ENCODE measurements at places on chromosomes 3 and 15.

DNA sequence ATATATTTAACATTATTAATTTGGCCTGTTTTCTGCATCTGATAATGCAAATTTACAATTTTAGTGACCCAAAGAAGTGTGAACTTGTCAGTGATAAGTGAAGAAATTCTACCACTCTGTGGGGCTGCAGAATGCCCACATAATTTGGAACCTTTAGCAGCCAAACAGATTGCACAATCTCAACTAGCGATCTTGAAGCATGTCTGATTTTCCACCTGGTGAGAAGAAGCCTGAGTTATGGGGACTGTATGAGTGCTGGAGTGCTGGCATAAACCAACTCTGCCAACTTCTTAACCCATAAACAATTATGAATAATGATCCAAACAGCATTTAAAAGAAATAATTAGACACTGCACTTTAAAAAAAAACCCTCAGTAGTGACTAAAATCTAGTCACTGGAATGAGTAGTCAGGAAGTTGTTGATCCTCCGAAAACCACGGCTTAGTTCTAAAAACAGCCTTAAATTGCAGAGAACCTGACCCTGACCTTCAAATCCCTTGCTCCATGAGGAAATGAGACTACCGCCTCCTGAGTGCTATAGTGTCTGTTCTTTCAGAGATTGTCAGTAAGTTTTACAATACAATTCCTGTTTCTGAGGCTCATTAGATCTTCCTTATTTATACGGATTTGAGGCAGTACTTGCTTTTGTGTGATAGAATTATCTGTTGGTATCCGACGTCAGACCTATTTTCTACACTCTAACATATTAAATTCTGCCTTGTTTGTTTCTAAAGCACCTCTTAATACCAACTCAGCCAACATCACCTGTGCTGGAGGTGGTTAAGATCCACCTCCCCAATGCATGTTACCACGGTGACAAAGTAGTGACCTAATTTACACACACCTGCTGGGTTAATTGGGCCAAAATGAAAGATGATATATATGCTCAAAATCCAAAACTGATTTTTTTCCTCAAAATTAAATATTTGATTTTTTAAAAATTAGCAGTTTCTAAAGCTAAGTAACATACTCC is 267.7 kb downstream of the ZBTB20 start:
- no peak for DNase-seq

DNA sequence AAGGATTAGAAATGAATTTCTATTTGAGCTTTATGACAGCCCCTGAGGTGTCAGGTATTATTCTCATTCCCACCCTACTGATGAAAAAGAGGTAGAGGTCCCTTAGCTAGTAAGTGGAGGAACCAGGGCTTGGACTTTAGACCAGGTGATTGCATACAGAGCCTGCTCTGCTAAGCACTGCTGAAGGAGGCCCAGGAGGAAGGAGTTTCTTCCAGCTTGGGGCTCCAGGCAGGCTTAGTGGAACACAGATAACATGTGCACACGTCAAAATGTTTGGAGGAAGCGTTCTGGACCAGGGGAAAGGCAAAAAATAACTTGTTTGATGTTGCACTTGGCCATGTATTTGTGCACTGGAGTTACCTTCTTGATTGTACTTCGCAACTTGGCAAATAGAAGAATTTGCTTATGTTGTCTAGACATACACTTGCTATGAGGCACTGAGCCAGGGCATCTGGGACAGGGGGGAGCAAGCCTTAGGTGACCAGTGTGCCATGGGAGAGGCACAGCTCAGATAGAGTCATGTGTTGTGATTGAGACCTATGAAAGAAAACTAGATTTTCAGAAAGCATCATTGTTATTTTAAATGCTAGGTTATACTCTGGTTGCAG is 22.4 kb downstream of the IFT122 start:
- no peak for DNase-seq

DNA sequence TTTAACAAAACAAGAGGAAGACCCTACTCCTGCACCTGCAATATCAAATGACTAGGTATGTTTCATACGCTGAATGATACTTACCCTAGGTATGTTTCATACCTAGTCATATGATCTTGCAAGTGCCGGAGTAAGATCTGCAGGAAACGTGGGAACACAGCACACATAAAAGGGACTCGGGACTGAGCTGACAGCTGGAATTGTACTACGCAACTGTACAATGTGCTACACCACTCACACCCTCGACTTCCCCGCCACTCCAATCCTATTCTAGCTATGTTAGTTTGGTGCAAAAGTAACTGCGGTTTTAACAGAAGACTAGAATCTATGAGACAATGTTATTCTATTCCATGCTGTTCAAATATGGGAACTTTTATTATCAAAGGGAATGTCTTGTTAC is 22.0 kb downstream of the CRBN start:
- DNase-seq, result no peak

DNA sequence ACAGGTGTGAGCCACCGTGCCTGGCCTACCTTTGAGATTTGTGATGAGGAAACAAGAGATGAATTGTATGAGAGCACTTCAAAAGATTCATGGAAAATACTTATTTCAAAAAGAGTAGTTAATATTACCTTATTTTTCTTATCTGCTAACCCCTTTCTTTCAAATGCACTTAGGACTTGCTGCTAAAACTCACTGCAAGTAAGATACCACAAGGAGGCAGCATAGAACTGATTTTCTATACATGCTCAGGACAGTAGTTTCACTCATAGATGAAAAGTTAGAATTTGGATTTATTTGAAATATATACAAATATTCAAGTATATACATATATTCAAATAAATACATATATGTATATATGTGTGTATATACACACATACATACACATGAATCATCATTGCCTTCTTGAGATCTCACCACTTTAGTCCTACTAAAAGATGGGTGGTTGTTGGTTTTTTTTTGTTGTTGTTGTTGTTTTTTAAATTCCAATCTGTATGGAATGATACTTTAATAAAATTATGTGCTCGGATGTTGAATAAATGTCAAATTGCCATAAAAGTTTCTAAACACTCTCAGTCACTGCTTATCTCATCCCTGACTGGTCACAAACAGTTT is 2.4 kb downstream of the CCNDBP1 start:
- DNase-seq, result no peak

GRCh38 chr15:51375966-51376640 is 34.6 kb downstream of the GLDN start:
- no peak for DNase-seq
